ENCODE measurements at places on chromosomes 1 and 21.

DNA sequence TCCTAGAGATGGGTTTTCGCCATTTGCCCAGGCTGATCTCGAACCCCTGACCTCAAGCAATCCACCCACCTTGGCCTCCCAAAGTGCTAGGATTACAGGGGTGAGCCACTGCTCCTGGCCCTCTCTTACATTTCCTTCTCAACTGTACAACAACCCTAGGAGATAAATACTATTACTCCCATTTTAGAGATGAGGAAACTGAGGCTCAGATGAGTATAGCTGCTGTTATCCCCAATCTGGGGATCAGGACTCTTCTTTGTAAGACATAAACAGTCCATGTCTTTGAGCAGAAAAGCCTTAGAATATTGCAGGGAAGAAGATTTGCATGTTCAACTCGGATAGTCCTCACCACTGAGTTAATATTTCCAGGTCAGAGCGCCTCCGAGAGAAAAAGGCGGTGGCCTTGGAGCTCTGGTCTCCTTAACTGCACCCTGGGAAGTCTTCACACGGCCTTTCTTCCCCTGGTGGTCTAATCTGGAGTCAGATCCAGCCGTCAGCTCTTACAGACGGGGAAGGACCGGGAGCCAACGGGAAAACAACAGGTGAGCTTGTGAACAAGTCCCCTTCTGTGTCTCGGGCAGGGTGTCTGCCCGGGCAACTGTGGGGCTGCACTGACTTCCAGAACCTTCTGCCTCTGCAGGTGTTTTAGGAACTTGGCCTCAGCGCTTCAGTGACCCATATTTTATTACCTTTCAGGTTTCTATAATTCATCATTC is 5.9 kb upstream of the OLIG1 start:
- DNase-seq = no peak

DNA sequence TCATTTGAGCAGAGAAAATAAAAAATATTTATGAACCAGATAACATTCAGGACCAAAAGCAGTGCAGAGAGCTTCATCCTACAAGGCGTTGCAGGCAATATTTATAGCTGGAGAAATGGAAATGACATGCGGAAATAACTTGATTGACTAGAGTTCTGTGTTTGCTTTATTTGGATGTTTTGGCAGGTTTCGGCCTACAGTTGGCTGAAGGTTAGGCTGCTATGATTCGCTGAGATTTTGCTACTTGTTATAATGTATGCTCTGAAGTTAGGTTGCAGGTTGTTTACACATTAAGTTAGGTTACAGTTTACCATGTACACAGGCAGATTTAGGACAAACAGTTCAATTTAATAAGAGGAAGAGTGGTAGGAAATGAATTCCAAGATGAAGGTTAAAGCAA is 632 bp upstream of the OR13G1 start:
- DNase-seq = no peak

DNA sequence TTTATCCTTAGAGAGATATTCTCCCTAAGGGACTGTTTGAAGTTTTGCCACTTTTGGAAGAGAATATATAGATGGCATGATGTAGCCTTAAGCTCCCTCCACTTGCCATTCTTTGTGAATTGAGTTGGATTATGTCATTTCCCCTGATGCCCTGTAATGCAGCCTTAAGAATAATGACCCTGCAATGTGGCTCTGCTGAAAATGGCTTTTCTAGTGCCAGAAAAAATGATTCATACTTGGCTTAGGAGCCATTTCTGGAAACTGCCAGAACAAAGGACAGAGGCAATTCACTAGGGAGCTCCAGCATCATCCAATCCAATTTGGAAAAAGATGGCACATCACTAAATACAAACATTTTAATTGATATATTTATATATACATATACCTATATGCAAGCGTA is 265.3 kb downstream of the SPATA17 start:
- no peak for DNase-seq

GRCh38 chr1:3450202-3450863 is 4.1 kb upstream of the ARHGEF16 start:
- no peak for DNase-seq

- no peak for DNase-seq
Observed at GRCh38 chr1:64598100-64598571, 128.2 kb downstream of the CACHD1 start.

- DNase-seq = no peak
Observed at GRCh38 chr1:71783071-71783470, 499.3 kb downstream of the NEGR1 start.

GRCh38 chr1:212118167-212118871 is 82.8 kb downstream of the DTL start:
- no peak for DNase-seq

DNA sequence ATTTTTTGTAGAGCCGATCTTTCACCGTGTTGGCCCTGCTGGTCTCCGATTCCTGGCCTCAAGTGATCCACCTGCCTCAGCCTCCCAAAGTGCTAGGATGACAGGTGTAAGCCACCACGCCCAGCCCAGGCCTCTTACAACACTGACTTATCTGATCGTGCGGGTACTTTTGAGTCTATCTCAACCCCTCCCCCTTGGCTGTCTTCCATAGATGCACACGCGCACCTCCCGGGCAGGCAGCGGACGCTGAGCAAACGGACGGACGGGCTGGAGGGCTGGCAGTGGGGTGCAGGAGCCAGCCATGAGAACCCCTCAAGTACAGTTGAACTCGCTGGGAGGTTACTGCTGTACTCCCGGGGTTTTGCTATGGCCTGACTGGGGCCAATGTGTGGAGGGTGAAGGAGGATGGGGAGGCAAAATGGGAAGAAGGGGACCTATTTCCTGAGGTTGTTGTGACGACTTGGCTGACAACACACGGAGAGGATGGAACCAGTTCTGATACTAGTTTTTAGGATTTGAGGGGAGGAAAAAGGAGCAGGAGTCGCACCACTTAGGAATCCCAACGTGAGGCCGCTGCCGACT is 959 bp downstream of the CD58 start:
- DNase-seq = no peak

DNA sequence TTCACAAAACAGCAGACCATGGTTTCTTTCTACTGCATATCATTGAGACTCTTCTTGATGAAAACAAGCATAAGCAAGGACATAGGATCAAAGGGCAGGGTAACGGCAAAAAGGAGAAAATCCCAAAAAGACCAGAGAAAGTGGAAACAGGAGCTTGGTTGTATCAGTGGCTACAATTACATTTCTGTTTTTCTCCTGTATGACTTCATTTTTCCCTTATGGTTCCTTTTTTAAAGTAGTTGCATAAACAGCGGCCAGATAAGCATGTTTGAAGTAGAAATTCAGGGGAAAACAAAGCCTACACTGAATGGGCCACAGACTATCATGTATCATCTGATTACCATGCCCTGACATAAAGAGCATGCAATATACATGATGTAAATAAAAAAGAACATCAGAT is 4.6 kb downstream of the EGLN1 start:
- DNase-seq = no peak

DNA sequence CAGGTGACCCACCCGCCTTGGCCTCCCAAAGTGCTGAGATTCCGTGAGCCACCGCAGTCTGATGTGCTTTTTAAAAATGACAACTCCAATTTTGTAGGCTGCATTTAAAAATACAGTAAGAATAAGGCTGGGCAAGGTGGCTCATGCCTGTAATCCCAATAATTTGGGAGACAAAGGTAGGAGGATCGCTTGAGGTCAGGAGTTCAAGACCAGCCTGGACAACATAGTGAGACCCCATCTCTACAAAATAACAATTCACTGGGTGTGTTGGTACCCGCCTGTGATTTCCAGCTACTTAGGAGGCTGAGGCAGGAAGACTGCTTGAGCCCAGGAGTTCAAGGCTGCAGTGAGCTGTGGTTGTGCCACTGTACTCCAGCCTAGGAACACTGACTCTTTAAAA is 23.4 kb downstream of the SLC19A2 start:
- no peak for DNase-seq

DNA sequence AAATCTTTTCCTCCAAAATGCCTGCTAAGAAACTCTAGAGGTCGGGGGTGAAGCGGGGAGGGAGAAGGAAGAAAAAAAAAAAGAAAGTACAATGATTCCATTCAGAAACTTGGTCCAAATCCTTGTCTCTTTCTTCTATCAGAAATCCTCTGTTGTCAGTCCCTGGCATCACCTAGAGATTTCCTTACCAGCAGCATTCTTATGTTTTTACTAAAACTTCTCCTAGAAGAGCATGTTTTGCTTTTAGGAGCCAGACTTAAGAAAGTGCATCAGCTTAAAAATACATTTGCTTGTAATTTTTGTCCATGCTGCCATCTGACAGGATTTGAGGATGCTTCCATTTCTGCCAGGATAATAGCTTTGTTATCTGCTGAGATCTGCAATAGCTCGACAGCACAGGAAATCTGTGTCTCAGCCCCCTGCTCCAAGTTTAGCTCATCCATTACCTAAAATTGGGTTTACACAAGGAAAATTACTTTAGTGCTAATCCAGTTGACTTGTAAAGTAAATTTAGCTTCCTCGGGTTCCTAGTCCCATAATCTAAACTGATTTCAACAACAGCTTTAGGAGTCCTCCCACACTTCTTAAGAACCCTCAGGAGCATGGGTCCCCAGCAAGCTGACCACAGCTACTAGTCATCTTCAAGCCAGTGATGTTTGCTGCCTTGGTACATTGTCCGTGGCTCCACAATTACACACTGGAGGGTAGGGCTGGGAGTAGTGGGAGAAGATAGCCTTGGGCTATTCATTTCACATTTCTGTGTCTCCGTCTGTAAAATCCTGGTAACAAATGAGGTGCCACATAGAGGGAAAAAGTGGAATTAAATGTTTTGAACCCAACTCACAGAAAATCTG is 92.3 kb upstream of the UBE2U start:
- no peak for DNase-seq

- no peak for DNase-seq
Observed at GRCh38 chr1:93758842-93759515, 77.3 kb upstream of the BCAR3 start.

DNA sequence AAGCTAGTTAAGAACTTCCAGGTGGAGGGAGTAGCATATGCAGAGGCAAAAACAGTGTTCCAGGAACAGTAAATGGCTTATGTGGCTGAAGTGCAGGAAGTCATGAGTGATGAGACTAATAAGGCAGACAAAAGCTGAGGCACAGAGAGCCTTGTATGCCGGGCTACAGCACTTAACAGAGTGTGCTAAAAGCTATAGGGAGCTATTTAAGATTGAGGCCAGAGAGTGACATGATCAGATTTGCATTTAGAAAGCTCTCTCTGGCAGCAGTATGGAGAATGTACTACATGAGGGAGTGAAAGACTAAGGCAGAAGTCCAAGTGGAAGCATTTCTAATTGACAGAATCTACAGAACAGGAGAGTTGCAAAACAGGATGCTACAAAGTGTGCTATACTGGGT is 38.6 kb downstream of the WASF2 start:
- DNase-seq = no peak

DNA sequence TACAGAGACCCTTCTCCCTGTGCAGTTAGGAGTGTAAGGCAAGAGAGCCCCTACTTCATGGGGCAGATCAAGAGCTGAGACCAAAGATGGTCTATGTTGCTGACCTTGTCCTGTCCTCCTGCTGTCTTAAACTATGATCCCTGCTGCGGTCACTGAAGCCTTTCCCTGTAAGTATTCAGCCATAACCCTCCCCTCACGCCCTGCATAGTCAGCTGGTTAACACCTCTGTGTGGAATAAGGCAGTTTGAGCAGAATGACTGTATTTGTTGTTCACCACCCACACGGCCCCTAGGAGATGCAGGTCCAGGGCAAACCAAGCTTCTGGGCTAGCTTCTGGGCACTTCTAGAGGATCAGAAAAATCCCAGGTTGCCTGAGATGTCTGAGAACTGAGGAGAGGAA is 356 bp downstream of the TSPAN1 start:
- no peak for DNase-seq

DNA sequence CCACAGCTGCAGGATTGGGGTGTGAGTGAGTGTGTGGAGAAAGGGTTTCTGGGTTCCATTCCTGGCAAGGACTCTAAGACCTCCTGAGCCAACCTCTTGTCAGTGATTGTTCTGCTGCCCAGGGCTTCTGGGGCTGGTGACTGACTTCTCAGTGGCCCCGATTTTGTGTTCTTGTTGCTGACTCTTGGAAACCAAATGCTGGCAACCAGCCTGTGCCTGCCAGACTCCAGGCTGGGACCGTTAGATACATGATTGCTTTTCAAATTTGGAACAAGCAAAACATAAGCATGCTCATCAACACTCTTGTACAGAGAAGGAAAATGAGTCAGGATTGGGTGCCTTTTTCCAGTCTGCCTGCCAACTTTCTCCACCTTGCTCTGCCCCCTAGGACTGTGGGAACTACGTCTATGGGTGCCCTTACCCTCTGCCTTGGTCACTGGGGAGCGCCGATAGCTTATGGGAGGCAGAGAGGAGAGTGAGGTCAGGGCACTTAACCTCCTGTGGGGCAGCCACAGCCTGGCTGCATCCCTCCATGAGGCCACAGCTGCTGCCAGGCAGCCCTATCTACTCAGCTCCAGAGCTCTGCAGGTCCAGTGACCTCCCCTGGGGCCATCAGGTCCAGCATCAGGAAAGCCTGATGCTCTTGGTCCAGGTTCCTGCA is 39.3 kb upstream of the EPS8L3 start:
- no peak for DNase-seq

GRCh38 chr1:228691926-228692325 is 43.4 kb upstream of the RHOU start:
- DNase-seq = peak; percentile 30

- DNase-seq = peak; percentile 62
Observed at GRCh38 chr1:92484472-92485380, 2.0 kb downstream of the GFI1 start.

- DNase-seq = no peak
Observed at GRCh38 chr1:237031480-237031879, 10.5 kb upstream of the RYR2 start.

DNA sequence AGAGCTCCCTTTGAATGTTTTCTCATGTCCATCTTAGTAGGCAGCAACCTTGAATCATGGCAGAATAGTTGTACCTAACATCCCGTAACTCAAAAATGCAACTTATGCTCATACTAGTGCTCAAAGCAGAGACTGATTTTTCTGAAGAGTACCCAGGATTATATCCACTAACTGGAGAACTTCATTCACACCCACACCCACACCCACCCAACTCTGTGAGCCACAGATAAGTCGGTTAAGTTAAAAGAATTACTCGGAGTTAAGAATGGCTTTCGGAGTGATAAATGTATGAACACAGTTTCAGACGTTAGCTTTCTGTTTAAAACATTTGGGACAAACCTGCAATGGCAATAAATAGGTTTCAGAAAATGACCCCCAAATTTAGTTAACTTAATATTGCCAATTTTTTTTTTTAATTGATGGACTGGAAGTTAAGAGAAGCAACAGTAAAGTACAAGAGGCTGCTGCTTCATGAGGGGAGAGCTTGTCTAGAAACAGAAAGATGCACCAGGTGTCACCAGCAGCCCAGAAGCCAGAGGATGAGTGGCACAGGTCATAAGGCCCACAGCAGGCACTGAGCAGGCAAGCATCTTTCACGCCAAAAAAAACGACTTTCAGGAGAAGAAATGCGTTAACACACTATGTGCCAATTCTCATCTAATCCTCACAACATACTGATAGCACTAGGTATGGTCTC is 48.4 kb upstream of the C1orf198 start:
- DNase-seq = no peak

GRCh38 chr1:24322470-24323177 is 3.5 kb downstream of the GRHL3 start:
- DNase-seq = no peak

GRCh38 chr1:17577907-17578297 is 38.4 kb downstream of the ARHGEF10L start:
- no peak for DNase-seq
